ENCODE measurements at places on chromosomes 7 and 10.
A peak's percentile ranks its signal among the peaks of the same experiment; 100 is the strongest.

DNA sequence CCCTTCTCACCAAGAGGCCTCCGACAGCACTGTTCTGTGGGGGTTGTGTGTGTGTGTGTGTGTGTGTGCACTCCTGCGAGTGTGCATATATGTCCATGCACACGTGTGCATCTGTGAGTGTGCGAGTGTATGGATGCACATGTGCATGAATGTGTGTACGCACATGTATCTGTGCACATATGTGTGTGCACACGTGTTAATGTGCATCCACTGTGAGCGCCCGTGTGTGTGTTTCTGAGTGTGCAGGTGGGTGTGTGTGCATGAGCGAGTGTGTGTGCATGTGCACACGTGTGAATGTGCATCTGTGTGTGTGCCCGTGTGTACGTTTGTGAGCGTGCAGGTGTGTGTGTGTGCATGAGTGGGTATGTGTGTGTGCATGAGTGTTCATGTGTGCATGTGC lies 48.5 kb upstream of the FOXL3 start:
- DNase-seq = no peak

DNA sequence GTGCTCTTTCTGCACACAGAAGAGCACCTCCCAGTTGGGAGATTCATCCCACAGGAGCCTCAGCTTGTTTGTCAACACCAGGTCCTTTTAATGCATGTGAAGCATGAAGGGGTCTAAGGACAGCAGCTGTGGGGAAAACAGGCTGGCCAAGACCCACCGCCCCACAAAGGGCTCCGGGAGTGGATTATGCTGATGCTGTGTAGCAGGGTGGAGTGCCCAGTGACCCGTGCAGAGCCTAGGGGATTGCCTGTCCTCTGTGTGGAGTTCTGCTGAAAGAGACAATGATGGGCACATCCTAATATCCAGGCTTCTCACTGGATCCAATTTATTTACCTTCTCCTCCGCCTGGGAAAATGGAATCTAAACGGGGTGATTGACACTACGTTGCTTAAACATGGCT lies 74.0 kb downstream of the PIP4K2A start:
- no peak for DNase-seq

DNA sequence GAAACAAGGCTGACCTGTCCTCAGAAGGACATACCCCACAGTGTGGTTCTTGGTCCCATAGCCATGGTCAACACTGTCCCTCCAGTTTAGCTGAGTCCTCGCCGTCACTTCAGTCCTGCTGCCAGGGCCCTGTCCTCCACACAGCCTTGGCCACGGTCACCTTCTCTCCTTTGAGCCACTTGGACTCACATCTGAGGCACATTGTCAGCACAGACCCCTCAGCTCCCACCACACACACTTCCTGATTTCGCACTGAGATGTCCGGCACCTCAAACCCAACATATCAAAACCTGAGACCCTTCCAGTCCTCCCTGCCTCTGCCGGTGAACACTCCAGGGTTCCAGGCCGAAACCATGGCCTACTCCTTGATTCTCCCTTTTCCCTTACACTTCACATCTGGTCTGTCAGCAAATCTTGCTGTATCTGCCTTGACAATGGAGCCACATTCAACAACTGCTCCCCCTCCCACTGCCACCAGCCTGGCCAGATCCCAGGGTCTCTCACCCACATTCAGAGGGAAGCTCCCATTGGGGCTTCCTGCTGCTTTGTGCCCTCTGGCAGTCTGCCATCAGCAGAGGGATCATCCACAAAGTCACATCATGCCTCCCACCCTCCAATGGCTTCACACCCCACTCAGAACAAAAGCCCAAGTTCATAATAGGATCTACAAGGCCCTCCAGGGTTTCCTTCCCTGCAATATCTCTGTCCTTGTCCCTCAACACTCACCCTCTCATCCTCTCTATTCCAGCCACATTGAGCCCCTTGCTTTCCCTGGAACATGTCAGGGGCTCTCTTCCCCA lies 219.6 kb upstream of the SHH start:
- no peak for DNase-seq

DNA sequence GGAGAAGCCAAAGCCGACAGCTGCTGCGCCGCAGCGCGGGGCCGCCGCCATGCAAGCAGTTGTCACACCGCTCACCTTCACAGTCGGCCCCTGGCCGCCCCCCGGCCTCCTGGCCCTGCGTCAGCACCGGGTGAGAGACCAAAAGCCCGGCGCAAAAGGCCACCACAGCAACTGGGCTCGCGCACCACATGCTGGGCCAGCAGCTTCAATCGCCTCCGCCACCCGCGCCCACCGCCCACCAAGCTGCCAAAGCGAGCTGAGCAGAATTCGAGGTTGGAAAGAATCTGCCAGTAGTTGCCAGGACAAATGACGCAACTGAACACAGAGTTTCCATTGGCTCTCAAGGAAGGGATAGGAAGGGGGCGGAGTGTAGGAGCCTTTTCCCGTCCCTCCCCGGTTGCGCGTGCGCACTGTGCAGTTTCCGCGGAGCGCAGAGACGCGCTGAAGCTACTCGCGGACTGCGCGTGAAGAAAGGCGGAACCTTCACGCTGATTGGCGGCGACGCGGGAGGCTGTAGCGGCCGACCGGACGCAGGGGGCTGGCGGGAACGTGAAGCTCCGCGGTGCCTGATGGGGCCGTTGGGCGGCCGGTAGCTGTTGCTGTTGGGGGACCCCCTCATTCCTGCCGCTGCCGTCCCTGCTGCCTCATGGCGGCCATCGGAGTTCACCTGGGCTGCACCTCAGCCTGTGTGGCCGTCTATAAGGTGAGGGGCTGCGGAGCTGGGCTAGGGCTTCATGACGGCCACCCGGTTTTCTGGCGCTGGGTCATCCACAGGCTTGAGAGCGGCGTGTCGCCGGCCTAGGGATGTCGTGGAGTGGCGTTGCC lies at the start of the genes CDNF, HSPA14 and MSANTD7:
CDNF (minus strand) TSS at position 281 of the 825 bp plus-strand sequence; CDS start at position 190, 91 bp downstream.
HSPA14 (plus strand) TSS at position 550 of the 825 bp plus-strand sequence; CDS start at position 647, 97 bp downstream.
MSANTD7 (plus strand) TSS at position 550 of the 825 bp plus-strand sequence. CDS start 3,979 bp downstream, outside the sequence.
- DNase-seq = peak; percentile 87

DNA sequence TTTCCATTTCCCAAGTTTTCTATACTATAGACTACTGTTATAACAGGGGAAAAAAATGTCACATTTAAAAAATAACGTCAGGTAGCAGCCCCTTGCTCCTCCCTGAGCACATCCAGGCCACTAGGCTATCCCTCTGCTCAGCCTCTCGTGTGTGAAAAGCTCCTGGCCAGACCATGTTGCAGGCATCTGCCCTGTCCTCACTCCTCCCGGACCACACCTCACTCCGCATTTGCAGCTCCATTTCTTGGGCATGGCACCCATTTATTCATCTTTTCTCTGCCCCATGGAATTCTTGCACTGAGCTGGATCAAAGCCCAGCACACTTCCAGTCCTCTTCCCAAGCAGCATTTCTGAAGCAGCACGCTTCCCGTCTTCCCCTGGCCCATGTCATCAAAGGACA lies 1.4 kb upstream of the GDF2 start:
- DNase-seq = no peak

- no peak for DNase-seq
Measured at GRCh38 chr7:30583181-30583580, 11.5 kb upstream of the GARS1 start.

Measured in NCI-H526 treated with DMSO at 0.1 percent for 48 hours (cell line).